ENCODE measurements at places on chromosomes 1 and 21.

DNA sequence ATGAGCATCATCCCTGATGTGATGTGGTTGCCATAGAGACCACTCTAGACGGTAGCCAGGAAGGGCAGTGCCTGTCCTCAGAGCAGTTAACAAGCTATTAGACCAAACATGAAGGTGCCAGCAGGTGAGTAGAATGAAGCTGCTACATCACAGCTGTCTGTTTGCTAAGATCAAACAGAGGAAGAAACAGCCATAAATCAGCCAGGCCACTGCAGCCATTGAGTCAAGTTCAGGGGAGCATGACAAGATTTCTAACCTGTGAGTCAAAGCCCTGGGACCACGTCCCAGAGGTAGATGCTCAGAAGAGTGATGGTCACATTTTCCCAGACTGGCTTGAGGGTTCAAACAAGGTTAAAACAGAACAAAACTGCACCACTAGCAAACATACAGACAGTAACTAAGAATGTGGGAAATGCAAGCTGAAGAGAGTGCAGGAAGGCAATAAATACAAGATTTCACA is 450.6 kb upstream of the DAB1 start:
- DNase-seq: peak; percentile 0

- peak; percentile 91 for DNase-seq
These were observed 58.8 kb downstream of the NAV1 start for GRCh38 chr1:201597551-201598230.

- no peak for DNase-seq
These were observed 18.8 kb downstream of the RGS13 start for GRCh38 chr1:192654591-192655251.

- no peak for DNase-seq
These were observed 150.6 kb downstream of the MRPL39 start for GRCh38 chr21:25456672-25457071.

GRCh38 chr21:44059710-44060109 is 47.5 kb upstream of the PWP2 start:
- no peak for DNase-seq

GRCh38 chr1:29575277-29575676 is 339.0 kb downstream of the PTPRU start:
- no peak for DNase-seq

GRCh38 chr1:230308039-230308438 is 118.1 kb downstream of the PGBD5 start:
- DNase-seq: peak; percentile 32

- DNase-seq: no peak
These were observed 111.4 kb upstream of the HOOK1 start for GRCh38 chr1:59703226-59703917.

- DNase-seq: no peak
These were observed 127.9 kb downstream of the GLUL start for GRCh38 chr1:182263706-182264105.

GRCh38 chr21:35294231-35294898 is 245.3 kb upstream of the RUNX1 start:
- no peak for DNase-seq

GRCh38 chr1:56029319-56030003 is 549.9 kb downstream of the PLPP3 start:
- peak; percentile 58 for DNase-seq

- no peak for DNase-seq
These were observed 118.0 kb upstream of the IFFO2 start for GRCh38 chr1:19074361-19074901.

GRCh38 chr21:25283720-25284119 is 323.6 kb downstream of the MRPL39 start:
- no peak for DNase-seq

GRCh38 chr1:172764378-172764777 is 105.5 kb downstream of the FASLG start:
- DNase-seq: no peak

DNA sequence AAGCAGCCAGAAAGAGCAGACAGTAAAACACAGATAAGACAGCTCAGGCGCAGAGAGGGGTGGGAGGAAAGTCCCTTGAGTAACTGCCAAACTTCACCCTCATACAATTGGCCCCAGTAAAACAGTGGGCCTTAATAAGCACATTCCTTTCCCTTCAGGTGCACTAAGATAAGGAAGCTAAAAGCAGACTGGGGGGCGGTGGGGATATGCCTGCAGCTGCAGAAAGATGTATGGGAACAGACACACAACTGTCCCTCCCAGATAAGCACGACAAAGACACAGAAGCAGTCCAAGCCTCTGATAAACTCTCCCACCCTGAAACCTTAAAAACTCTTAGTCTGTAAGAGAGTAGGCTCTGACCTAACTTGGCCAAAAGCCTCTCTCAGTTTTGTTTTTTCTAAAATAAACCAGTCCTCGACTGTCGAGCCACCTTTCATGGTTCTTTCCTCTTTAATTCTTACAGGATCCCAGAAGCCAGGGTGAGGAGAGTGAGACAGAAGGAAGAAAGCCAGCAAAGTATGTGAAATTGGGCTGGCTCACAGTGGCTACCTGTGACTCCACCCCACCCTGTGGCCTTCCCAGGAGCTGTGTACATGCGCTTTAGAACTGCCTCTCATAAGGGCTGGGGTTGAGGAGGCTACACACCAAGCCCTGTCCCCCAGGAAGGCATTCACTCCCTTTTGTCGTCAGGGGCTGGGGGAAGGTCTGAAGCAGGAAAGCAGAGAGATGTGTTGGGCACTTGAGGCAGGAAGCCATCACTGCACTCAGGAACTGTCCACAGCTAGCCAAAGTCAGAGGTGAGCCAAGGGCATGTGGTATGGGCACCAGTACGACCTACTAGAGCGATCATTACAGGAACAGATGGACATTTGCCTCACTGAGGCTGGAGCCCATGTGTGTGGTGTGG is 4.6 kb downstream of the PGLYRP4 start:
- no peak for DNase-seq

DNA sequence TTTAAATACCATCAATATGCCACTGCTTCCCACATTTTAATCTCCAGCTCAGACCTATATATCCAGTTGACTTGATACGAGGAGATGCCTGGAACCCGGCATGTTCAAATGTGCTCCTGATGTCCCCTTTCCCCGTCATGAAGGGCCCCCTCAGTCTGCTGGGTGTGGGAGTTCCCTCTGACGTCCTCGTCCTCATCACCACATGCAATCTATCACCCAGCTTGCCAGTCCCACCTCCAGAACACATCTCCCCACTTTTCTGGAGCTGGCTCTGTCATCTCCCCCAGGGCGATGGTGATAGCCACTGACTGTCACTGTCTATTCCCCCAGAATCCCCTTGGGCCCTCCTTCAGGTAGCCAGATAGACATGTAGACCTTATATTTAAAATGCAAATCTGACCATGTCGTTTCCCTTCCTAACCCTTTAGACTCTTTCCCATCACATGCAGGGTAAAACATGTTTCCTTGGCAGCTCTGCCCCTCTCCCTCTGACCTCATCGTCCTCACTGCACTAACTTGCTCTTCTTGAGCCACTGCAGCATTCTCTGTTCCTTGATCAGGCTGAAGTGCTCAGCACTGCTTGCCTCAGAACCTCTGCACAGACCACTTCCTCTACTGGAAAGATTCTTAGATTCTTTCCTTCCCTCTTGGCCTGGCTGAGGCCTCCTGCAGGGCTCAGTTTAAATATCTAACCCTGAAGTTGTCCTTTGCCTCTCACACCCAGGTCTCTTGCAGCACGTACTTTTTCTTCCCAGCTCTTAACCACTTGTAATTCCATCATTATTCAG is 7.4 kb downstream of the AZIN2 start:
- DNase-seq: no peak

GRCh38 chr1:172900376-172900997 is 150.3 kb downstream of the TNFSF18 start:
- DNase-seq: no peak

DNA sequence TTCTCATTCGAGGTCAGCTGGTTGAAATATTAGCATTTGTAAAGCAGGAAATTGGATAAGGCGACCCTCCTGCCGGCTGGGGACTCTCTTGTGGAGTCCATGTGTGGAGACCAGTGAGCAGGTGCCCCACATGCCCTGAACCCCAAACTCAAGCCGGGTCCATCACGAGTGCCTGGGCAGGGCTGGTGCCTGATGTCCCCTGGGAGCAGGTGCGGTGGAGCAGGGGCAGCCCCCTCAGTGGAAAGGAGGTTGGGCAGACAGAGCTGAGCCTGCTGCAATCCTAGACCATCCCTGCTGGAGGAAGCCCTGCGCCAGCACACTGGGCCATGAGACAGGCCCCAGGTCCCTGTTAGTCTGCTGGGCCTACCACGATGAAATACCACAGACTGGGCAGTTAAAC is 395.6 kb downstream of the NPHP4 start:
- no peak for DNase-seq

DNA sequence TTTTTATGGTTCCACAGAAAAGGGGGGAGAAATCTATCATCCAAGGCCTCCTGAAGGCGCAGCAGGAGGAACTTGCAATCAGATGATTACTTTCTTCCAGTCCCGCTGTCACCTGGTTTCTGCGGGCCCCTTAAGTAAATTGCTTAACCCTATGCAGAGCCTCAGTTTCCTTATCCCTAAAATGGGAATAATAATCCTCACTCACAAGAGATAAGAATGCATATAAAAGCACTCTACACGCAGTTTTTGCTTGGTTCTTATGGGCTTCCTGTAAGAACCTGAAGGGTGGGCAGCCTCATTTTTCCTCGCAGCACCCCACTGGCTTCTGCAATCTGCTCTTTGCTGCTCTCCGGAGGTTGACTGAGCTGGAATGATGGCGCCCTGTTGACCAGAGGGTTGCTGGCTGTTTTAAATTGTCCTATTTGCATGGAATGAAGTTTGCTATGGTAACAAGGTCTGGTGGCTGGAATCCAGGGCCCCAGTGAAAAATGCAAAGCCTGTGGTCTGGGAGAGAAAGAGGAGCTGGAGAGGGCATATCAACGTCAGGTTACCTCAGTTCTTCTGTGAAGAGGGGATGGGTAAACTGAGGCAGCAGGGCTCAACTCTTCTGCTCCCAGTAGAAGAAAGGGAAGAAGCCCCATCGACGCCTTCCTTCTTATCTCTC is 1.0 kb upstream of the KAZN start:
- no peak for DNase-seq

- no peak for DNase-seq
These were observed 1.4 kb downstream of the MAB21L3 start for GRCh38 chr1:116112388-116113140.

- DNase-seq: no peak
These were observed 2.2 kb downstream of the DEGS1 start for GRCh38 chr1:224185208-224185607.

DNA sequence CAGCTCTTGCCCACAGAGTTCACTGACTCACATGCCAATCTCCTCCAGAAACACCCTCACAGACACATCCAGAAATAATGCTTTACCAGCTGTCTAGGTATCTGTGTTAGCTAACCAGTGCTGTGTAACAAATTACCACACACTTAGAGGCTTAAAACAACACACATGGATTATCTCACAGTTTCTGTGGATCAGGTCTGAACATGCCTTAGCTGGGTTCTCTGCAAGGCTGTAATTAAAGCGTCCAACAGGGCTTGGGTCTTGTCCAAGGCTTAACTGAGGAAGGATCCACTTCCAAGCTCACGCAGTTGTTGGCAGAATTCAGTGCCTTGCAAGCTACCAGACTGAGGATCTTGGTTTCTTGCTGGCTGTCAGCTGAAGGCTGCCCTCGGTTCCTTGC is 92.5 kb upstream of the RGS4 start:
- no peak for DNase-seq

DNA sequence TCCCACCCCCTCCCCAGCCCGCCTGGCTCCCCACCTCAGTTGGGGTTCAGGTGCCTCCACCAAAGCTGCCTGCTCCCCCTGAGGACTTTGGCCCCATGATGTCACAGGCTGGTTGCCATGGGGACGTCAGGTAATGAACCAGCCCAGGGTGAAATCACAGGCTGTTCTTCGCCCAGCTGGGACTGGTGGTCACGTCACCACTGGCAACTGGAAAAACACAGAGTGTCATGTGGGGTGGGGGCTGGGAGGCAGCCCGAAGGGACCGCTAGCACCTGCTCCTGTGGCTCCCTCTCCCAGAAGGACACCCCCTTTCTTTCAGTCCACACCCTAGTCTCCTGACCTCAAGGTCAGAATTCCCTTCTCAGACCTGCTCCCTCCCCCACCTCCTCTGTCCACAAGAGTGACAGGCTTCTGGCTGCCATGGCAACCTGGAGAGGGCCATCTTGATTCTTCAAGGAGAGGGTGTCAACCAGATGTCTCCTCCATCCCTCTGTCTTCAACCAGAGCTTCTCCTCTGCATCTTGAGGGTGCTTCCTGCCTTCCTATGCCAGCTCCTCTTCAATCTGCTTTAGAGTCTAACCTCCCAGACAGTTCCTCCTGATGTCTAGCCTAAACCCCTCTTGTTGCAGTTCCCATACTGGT is 6.2 kb downstream of the FAM131C start:
- DNase-seq: peak; percentile 60

DNA sequence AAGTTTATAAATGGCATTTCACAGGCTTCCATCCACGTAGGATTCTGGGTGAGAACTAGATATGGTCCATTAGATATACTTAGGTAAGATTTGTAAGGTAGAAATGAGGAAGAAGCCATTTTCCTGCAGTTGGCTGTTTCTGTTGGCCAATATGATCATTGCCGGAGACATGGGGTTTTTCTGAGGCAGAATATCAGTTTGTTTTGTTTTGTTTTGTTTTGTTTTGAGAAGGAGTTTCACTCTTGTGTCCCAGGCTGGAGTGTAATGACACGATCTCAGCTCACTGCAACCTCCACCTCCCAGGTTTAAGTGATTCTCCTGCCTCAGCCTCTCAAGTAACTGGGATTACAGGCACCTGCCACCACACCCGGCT is 8.7 kb upstream of the EYA3 start:
- DNase-seq: no peak

GRCh38 chr1:5721634-5722215 is 270.5 kb downstream of the NPHP4 start:
- no peak for DNase-seq

DNA sequence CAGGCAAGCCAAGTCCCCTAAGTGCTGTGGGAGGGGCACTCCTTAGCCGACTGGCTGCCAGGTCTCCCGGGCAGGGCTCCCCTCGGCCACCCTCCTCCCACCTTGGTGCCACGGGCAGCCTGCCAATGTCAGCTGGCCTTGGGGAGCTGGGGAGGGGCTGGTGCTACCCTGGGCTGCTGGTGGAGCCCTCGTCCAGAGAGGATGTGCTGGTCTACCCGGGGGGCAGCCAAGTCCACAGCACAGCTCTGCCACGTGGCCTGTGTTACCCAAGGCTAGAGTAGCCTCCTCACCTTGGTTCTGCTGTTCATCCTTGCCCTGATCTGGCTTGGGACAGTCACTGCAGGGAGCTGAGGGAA is 42.9 kb downstream of the CRYAA start:
- peak; percentile 58 for DNase-seq

DNA sequence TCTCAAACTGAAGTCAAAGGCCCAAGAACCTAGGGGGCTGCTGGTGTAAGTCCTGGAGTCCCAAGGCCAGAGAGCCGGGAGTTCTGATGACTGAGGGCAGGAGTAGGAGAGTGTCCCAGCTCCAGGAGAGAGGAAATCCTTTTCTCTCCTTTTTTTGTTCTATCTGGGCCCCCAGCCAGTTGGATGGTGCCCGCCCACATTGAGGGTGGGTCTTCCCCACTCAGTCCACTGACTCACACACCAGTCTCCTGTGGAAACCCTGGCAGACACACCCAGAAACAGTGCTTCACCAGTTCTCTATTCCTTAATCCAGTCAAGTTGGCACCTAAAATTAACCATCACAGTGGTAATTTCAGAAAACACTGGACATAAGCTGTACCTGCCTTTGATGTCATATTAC is 12.7 kb upstream of the WDR26 start:
- DNase-seq: no peak
